Activated CD8-positive, alpha-beta T cell treated with anti-CD3 and anti-CD28 coated beads for 36 hours (primary cell): ENCODE measurements at places on chromosomes 16 and 17.

DNA sequence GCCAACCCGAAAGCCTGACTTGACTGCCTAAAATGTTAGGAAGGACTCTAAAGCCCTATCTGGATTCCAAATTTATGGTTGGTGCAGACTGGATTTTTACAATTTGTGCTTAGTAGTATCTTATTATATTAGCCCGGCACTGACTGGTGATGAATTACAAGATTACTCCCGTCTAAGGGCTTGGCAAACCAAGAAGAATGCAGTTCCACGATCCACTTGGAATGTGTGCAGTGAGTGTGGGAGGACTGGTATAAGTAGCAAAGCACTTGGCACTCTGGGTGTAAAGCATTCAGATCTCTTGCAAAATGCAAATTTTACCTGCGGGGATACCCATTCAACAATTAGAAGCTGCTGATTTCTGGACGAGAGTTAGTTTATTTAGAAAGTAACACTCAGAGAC, 539.4 kb downstream of the MAF start:
- no peak for DNase-seq

- DNase-seq = no peak
Measured at GRCh38 chr16:80019395-80019794, 418.9 kb upstream of the MAF start.

DNA sequence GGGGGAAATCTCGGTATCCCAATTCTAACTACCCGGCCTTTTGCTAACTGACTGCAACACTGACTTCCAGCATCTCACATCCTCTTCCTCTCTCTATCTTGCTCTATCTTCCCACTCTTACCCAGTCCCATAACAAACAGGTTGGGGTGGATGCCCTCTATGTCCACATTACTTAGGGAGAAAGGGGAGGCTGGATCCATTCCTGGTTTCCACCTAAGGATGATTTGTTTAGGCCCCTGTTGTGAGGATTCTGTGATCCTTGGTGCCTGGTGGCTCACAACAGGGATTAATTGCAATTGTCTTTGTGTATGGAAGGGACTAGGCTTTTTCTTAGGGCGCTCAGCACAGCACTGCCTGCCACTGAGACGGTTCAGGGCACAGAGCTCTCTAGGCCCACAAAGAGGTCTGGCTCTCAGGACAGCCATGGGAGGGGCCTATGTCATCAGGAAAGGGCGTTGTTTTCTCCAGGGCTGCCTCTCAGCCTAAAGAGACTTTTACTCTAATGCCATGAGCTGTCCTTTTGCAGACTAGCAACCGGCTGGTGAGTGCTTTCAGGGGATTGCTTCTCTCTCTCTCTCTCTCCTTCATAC, 612.1 kb upstream of the SALL1 start:
- no peak for DNase-seq

GRCh38 chr17:74818291-74818938, 41.3 kb downstream of the GRIN2C start:
- no peak for DNase-seq

DNA sequence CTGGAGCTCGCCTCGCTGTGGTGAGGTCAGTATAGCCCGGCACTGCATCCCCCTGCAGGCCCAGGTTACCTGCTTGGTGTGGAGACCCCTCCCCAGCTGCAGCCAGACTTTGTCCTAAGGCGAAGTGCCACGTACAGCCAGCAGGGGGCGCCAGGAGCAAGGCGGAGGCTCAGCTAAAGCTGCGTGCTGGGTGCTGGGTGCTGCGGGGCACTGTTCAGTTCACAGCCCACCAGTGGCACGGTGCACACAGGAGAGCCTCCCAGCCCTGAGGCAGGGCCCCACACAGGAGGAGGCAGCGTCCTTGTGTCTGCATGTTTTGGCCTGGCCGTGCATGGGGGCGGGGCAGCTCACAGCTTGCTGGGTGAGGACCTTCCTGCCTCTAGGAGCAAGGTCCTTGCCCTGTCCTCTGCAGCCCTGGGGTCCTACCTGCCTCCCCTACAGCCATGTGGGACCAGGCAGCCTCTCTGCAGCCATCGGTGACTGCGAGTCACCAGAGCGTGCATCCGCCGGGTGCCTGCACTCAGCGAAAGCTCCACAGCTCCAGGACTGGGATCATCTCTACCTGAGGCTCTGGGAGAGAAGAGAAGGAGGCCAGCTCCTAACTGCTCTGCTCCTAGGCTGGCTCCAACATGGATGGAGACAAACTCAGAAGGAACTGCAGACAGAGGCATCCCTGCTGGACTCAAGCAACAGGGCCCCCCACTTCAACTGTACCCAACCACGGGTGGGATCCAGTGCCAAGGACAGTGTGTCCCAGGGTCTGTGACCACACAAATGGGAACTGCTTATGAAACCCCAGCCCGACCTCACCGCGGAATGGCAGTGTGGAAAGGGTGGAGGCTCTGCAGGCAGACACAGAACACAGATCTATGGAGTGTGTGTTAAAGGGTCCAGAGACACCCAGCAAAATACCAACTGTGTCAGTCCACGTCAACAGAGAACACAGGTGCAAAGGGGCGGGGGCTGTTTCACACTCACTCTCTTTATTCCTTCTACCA, 19.0 kb downstream of the SLC7A5 start:
- DNase-seq = peak; percentile 81

- peak; percentile 86 for DNase-seq
Measured at GRCh38 chr17:3965118-3965800, 1.0 kb upstream of the ATP2A3 start.

GRCh38 chr16:22641131-22641628, 130.5 kb downstream of the NPIPB5 start:
- peak; percentile 37 for DNase-seq

GRCh38 chr16:4904108-4904941, 32.6 kb downstream of the PPL start:
- no peak for DNase-seq

DNA sequence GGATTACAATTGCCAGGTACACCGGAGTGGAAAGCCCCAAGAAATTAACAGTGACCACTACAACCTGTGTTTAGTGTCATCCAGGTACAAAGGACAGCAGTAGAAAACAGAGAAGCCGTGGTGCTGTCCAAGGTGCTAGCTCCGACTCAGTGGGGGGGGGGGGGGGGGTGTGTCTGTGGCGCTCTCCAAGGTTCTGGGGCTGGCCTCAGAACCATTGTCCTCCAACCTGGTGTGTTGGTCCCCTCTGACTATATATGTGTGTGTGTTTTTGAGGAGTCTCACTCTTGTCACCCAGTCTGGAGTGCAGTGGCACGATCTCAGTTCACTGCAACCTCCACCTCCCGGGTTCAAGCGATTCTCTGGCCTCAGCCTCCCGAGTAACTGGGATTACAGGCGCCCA, 5.8 kb upstream of the ZNF23 start:
- DNase-seq = peak; percentile 45

DNA sequence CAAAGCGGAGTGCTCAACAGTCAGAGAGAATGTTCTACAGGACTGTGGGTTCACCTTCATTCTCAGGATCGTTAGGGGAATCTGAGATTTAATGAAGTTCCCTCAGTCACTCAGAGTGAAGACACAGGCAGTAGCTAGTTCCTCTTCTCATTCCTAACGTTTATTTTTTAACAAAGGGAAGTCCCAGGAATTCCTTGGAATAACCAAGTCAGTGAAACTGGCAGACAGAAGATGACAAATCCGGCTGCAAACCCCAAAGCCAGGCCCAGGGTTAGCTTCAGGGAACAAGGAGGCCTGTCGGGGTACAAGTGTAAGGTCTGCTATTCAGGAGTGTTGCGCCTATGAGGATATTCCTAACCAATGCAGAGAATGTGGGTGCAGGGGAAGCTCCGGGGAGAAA, 42.0 kb downstream of the COTL1 start:
- DNase-seq = no peak

- no peak for DNase-seq
Measured at GRCh38 chr17:1362964-1363363, 37.1 kb downstream of the YWHAE start.

GRCh38 chr16:89484923-89485679, 5.3 kb downstream of the ANKRD11 start:
- peak; percentile 58 for DNase-seq

GRCh38 chr17:27390540-27390939, 65.7 kb upstream of the KSR1 start:
- no peak for DNase-seq

DNA sequence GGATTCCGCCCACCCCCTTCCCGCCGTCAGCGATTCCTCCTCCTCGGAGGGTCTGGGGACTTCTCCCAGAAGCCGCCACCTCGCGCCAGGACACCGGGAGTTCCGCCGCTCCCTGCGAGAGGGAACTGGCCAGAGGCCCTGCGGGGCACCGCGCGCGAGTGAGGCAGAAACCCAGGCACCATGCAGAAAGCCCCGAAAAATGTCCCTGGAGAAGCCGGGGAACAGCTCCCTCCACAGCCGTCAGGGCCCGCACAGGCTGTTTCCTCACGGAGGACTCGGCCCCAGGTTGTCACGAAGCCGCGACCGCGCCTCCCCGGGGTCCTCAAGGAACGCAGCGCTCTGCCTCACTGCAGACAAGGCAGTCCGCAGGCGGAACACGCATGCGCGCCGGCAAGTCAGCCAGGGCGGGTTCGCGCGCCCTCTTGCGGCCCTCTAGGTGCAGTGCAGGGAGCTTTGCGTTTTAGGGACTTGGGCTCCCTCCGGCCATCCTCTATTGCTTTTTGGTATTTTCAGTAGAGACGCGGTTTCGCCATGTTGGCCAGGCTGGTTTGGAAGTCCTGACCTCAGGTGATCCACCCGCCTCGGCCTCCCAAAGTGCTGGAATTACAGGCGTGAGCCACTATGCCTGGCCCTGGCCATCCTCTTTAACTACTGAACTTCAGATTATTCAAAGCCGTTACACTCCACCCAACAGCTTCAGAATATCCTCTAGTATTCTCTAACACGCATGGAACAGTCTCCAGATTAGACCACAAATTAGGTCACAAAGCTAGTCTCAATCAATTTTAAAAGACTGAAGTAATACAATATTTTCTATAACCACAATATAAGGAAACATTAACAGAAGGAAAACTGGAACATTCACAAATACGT, 20.3 kb upstream of the ZNF287 start:
- DNase-seq = peak; percentile 95

DNA sequence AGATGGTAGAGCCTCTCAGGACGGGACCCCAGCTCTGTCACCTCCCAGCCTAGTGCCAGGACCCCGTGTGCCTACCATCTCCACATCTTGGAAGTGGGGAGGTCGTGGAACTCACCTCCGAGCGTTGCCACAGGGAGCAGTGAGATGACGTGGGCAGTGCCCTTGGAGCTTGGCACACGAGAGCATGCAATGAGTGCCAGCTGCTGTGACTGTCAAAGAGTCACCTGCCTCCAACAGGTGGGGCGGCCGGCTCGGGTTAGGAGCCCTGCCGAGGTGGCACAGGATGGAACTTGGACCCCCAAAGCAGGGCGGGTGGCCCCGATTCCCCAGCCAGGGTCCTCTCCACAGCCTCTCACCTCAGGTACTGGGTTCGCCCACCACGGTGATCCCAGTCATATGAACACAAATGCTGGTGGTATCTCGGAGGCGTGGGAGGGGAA, 5.5 kb downstream of the VPS4A start:
- no peak for DNase-seq

- DNase-seq = no peak
Measured at GRCh38 chr17:61058066-61058465, 341.6 kb upstream of the TBX2 start.

- peak; percentile 44 for DNase-seq
Measured at GRCh38 chr17:49971848-49972485, 3.0 kb downstream of the DLX4 start.

- no peak for DNase-seq
Measured at GRCh38 chr16:8885674-8886592, 3.8 kb downstream of the LITAFD start.
